ENCODE measurements at places on chromosomes 11 and 22.

DNA sequence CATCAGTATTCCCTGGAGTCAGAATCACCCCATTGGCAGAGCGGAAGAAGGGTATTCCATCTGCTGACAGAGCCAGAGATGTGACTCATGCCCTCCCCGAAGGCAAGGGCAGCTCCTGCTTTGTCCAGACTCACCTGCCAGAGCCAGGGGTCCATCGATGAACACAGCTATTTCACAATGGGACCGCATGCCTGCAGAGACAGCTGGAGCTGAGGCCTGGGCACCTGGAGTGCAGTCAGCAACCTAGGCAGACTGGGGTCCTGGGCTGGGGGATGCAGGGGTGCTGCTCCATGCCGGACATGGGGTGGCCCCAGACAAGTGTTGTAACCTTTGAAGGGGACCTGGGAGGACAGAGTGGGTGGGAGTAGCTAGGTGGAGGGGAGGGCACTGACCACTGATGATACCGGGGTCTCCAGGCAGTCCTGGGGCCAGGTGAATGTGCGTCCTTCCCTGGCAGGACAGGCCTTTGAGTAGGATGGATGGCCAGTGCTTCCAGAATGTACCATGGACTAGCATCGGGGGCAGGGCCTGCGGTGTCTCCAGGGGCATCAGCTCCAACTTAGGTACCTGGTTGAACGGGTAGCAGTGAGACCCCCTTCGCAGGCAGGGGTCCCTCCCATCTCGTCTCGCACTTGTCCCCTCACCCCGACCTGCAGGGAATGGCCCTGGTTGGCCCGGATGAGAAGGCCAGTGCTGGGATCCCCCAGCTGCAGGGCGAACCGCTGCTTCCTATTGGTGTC, 1.7 kb downstream of the TRPT1 start:
- DNase-seq = no peak

- DNase-seq = no peak
Observed at GRCh38 chr22:27019827-27020226, 362.4 kb downstream of the MIAT start.

GRCh38 chr11:102989379-102990047, 34.0 kb upstream of the MMP13 start:
- no peak for DNase-seq

GRCh38 chr22:41288245-41288946, 2.4 kb upstream of the RANGAP1 start:
- DNase-seq = no peak

- no peak for DNase-seq
Observed at GRCh38 chr22:35452351-35452781, 52.4 kb downstream of the MCM5 start.

Data from erythroblast (primary cell).